ENCODE measurements at places on chromosomes 6 and 20.

- no peak for DNase-seq
Measured at GRCh38 chr6:37866590-37867507, 47.3 kb downstream of the ZFAND3 start.

DNA sequence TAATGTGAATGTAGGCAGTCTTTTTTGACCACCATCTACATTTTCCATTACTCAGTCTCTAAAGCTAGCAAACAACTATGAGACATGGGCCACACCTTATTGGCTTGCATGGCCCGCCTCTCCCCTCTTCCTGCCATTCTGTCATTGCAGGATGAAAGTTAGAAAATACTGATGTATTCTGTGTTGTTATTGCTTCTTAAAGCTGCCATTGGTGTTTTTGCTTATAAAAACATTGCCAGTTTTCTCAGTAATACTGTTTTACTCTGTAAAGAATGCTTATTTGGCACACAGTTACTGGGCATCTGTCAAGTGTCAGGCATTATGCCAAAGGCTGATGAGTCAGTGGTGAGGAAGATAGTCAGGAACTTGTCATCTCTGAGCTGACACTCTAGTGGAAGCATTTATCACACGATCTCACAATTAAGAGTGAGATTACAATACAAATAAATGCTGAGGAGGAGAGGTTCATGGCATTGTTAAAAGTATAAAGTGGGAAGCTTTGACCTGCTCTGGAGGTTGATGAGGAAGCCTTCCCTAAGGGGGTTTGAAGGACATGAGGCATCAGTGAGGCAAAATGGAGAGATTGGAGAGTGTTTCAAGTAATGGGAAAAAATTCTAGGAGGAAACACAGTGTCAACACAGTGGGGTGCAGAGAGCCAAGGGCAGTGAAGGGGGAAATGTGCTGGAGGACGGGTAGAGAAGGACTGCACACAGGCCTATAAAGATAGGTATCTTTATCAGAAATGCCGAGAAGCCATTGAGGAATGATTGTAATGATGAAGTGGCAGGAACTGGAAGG lies 14.7 kb downstream of the KLHL32 start:
- no peak for DNase-seq

GRCh38 chr6:132751828-132752227 lies 5.9 kb downstream of the VNN2 start:
- no peak for DNase-seq

DNA sequence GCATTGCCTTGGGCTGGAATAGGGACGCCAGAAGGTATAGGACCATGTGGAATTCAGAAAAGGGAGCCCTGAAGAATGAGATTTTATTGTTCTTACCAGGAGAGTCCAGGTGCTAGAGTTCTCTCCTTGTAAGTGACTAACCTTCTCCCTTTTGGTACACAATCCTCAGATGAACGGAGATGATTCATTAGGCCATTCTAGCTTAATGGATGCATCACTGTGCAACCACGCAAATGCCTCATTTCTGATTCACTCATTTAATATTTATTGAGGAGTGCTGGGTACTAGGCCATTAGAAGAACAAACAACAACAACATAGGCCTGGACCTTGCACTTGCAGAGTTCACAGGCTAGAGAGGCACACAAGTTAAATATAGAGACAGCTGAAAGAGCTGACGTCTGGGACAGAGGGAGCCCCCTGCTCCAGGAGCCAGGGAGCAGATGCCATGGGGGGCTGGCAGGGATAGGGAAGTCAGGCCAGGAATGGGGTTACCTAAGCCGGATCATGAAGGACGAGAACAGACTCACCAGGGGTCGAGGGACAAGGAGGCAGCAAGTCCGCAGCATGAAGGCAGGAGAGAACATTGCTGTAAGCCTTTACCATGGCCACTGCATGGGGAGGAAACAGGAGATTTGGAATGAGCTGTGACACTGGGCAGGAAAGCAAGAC lies 179.5 kb upstream of the AKAP12 start:
- DNase-seq, result no peak

DNA sequence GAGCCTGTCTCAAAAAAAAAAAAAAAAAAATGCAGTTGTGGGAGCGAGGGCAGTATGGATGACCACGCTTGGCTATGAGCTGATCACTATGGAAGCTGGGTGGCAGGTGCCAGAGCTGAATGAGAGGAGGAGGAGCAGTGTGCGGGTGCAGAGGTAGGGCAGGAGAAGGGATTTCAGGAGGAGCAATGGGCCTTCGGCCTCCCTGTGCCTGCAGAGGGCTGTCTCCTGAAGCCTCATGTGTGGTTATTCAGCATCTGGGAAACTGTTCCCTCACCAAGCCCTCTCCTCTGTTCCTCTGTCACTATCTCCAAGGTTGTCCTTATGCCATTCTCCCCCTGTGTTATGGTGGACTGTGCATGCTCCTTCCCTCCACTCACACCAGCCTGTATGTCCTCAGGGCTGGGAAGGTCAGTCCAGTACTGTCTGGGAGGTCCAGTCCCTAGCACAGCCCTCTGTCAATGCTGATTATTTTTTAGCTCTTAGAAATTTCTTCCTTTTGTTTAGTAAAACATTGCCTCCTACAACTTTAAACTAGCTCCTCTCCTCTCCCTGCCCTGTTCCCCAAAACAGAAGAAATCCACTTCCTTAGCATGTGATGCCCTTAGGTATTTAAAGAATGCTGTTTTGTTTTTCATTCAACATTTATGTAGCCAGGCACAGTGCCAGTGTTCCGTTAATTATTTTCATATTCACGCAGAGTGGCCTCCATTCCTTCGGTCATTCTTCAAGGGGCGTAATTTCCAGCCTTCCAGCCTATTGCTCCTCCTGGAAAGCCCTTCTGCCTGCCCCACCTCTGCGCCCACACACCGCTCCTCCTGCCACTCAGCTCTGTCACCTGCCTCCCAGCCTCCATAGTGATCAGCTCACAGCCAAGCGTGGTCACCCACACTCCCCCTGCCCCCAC lies 48.9 kb downstream of the CNBD2 start:
- no peak for DNase-seq

DNA sequence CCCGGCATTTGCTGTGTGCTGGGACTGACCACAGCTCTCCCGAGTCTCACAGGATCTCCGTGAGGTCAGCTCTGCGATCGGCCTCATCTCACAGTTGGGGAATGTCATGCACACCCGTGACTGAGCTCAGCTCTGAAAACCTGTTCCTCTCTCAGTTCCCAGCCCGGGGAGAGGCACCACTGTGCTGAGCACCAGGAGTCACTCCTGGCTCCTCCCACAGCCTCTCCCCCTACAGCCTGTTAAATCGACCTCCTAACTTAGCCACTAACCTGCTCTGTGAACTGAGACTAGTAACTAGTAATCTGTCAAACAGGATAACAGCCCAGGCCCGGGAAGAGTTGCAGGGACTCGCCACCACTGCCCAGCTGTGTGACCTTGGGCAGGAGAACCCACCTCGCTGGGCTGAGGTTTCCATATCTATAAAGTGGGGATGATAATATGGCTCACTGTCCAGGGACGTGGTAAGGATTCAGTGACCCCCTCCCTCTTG lies 20.1 kb upstream of the NOL4L start:
- DNase-seq, result no peak

GRCh38 chr20:17142666-17143065 lies 84.2 kb upstream of the PCSK2 start:
- no peak for DNase-seq

GRCh38 chr20:41265938-41266337 lies 51.6 kb downstream of the ZHX3 start:
- no peak for DNase-seq

- no peak for DNase-seq
Measured at GRCh38 chr20:34907616-34908469, 31.4 kb downstream of the ACSS2 start.

DNA sequence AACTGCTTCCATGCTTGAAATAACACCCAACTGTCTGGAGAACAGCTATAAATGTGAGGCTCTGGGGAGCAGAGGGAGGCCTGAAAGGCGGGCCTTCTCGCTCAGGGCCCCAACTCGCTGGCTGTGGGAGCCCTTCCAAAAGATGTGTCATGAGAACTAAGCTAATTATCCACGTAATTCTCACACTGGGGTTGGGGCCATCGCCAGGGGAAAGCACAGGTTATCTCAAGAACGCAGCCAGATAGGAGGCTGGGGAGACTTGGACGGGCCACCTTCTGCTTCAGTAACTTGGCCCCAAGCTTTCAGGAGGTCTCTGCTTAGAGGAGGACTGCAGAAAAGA lies 1.6 kb downstream of the PXDC1 start:
- no peak for DNase-seq
